Amniotic stem cell (primary cell): ENCODE measurements at places on chromosomes 13 and 19.

DNA sequence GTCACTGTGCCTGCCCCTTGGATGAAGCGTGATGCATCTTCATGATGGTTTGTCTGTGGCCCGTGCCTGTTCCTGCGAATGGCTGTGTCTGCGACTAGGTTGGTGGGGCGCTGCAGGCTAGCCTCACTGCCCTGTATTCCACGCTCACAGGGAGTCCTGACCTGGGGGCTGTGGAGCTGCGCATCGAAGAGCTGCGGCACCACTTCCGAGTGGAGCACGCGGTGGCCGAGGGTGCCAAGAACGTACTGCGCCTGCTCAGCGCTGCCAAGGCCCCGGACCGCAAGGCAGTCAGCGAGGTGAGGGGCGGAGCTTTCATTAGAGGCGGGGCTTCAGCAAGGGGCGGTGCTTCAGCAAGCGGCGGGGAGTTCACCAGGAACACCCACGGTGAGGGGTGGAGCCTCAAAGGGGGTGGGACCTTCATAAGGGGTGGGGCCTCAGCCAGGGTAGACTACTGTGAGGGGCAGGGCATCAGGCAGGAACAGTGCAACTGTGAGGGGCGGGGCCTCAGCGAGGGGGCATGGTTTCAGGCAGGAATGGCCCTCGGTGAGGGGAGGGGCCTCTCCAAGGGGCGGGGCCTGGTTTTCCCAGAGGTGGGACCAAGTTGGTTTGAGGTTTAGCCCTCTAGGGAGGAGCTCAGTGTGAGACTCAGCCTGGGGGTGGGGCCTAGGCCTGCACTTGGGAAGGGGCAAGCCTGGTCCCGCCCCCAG, 17.2 kb downstream of the PKN1 start:
- DNase-seq: no peak

DNA sequence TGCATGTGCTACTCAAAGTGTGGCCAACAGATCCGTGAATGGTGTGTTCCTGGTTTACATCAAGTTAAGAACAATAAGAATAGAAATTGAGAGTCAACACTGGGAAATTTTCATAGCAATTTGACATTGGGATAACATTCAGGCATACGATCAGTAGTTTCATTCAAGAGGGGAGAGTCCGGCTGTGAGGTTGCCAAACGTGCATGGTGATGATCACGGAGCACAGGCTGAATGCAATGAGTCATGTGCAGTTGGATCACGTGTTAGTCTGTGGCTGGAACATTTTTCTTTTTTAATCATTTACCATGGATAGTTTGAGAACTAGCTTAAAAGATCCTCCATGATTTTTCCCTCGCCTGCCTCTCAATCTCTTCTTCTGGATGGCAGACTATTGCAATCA, 2.5 kb upstream of the DCT start:
- no peak for DNase-seq

DNA sequence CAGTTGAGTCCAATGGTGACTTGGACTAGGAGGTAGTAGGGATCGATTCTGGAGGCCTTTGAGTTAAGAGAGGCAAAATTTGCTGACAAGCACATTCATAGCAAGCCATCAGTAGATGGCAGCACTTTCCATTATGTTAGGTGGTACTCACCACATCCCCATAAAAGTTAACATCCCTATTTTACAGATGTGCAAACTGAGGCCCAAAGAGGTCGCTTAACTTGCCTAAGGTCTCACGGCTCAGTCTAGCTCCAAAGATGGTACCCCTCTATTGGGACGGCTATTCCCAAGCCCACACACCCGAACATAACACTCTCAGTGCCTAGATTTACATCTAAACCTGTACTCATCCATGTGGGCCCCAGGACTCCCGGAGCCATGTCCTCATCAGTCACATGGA, 21.5 kb upstream of the FOSB start:
- DNase-seq: no peak

DNA sequence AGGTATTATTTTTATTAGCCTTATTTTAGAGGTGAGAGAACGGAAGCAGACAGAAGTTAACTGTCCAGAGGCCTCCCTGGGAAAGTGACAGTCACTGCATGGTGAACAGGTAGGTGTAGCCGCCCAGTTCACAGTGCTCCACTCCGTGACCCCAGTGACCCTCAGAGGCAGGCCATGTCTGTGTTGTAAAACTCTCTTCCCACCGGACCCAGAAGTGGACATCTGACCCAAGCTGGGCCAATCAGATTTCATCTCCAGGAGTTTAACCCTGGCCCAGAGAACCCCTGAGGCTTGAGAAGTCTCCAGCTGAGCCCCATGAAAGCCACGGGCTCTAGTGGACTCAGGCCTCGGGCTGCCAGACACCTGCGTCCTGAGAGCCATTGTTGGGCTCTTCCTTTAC, 83.6 kb upstream of the FARP1 start:
- DNase-seq: no peak

DNA sequence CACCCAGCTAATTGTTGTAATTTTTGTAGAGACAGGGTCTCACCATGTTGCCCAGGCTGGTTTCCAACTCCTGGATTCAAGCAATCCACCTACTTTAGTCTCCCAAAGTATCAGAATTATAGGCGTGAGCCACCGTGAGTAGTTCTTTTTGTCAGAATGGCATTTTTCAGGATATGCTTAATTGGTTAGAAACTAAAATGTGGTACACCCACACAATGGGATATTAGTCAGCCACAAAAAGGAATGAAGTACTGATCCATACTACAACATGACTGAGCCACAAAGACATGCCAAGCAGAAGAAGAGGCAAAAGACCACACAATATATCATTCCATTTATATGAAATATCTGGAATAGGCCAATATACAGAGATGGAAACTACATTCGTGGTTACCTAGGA, 41.7 kb upstream of the MAP3K10 start:
- no peak for DNase-seq

- no peak for DNase-seq
Measured at GRCh38 chr19:1266916-1267476, 2.1 kb upstream of the CIRBP start.

GRCh38 chr13:113404723-113405471, 41.0 kb upstream of the GRTP1 start:
- no peak for DNase-seq

DNA sequence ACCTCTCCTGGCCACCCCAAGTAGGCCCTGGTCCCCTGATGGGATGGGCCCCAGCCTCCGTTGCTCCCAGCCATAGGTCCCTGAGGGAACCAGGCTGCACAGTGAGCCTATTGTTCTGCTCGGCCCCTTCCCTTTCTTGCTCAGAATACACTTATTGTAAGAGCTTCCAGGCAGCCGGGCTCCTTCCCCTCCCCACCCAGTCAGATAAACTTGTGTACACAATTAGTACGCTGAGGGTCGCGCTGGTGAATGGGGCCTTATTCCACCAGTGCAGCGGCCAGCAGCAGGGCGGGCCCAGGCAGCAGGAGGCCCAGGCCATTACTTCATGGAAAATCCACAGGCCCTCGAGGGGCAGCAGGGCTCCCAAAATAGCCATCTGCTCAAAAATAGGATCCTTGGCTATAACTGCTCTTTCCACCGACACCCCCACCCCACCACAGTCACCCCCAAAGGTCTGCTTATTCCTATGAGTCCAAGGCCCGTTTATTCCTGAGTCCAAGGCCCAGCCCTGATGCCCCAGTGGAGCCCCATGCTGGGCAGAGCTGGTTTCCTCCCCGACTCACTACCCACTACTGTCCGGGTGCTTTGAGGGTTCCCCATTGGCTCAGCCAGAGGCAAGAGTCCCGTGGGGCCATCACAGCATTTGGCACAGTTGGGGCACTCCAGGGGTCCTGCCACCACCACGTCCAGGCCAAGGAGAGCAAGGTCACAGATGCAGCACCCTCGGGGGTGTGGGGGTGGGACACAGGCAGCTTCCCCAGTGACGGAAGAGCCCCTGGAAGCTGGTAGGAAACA, 22.1 kb downstream of the CAPN12 start:
- DNase-seq: no peak

- no peak for DNase-seq
Measured at GRCh38 chr19:16861011-16861410, 27.8 kb upstream of the F2RL3 start.

DNA sequence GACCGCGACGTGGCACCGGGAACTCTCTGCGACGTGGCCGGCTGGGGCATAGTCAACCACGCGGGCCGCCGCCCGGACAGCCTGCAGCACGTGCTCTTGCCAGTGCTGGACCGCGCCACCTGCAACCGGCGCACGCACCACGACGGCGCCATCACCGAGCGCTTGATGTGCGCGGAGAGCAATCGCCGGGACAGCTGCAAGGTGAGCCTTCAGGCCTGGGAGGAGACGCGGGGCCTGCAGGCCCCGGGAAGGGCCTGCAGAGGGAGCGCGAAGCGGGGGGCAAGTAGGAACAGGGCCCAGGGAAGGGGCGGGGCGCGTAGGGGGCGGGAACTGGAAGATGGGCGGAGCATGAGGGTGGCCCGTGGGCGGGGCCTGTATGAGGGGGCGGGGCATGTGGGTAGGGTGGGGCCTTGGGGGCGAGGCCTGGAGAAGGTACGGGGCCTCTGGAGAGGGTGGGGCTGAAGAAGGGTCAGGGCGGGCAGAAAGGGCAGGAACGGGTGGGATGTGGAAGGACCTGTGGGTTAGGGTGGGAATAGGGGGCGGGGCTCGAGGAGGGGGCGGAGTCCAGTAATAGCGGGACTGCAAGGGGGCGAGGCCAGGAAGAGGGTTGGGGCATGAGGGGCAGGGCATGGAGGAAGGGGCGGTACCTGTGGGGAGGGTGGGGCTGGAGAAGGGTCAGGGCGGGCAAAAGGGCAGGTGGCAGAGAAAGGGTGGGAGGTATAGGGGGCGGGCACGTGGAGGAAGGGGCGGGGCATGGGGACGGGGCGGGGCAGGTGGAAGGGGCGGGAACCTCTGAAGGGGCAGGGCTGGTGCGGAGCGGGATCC, 2.5 kb downstream of the CFD start:
- no peak for DNase-seq

DNA sequence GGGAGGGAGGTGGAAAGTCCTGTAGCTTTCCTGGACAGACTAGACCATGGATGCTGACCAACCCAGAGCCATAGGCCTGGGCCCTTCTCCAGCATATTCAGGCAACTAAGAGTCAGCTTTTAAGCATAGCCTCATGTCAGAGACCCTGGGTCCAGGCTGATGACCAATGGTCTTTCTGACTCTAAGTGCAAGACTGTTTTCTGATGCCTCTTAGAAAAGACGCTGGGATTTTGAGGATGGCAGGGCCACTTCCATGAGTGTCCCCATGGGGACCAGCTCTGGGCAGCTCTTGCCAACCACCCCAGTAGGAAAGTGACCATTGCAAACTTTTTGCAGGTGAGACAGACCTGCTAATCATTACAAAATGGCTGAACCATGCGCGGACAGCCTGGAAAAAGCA, 135.6 kb upstream of the KL start:
- no peak for DNase-seq

GRCh38 chr13:51324714-51325420, 14.6 kb upstream of the SERPINE3 start:
- no peak for DNase-seq
